Activated CD4-positive, alpha-beta T cell treated with anti-CD3 and anti-CD28 coated beads, Interleukin-2, amount 10 ng/mL, durations not matched to agents 24 days and 14 days (primary cell): ENCODE measurements at places on chromosomes 3 and 15.

DNA sequence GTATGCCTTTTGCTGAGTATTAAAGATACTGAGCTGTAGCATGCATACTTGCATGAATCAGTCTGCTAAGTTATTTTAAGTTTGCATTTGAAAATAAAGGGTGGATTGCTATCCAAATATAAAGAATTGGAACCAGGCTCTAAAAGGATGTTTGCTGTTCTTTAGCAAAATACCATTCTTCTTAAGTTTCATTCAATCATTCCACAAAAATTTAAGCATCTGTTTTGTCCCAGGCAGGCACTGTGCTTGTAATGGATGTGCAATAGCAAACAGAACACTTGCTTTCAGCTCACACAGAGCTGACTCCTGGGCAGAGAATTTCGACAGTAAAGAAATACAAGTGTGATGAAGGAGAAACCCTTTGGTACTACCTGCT is 151.1 kb downstream of the PGPEP1L start:
- DNase-seq = no peak

DNA sequence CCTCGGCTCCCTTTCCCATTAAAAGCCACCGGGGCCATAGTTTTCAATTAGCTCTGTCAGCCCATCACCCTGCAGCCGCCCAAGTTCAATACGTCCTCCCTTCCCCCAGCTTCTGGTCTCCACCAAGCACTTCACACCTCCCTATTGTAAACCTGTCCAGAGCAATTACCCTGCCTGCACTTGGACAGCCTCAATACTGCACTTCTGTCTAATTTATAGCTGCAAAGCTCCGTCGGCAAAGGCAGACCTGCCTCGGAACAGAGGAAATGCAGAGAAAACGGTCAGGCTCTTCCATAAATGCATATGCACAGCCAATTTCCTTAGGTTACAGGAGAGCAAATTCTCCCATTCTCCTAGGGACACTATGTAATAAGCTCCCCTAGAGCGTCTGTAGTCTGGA is 21.9 kb downstream of the LRIG1 start:
- DNase-seq = no peak

GRCh38 chr15:65612616-65612946 is 1.6 kb upstream of the INTS14 start:
- DNase-seq = no peak

DNA sequence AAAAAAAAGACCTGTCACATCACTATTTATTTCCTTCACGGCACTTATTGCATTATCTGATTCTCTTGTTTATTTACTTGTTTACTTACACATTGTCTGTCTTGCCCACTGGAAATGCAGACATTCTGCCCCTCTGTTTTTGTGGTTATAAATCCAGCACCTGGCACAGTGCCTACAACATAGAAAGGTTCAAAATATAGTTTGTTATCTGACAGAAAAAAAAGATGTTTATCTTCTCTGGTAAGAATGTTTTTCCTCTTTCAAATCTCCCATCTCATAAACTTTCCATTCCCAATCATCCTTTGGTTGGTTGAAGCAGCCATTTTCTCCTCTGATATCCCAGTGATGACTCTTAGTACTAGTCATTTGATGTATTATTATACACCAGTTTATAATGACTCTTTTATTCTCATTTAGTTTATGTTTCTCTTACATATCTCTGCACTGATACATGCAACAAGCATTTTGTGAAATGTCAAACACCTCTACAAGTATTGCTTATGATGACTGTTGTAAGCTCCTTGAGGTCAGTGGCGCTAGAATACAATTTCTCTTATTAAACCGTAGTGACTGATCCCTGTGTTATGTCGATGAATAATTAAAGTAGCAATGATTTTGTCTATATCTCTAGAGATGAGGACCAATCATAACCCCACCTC is 398.4 kb upstream of the TBL1XR1 start:
- no peak for DNase-seq

GRCh38 chr3:61966200-61966599 is 404.8 kb downstream of the PTPRG start:
- no peak for DNase-seq

GRCh38 chr3:195302431-195302830 is 31.5 kb upstream of the XXYLT1 start:
- DNase-seq = no peak

- no peak for DNase-seq
These were observed 304.4 kb downstream of the FGF12 start for GRCh38 chr3:192422997-192423342.

- peak; percentile 89 for DNase-seq
These were observed at the start of gene ALS2CL for GRCh38 chr3:46693038-46693891. TSS of gene ALS2CL (minus strand) at chr3:46693679. CDS start at chr3:46689440, 4,239 bp downstream.

GRCh38 chr3:38370149-38370548 is 23.6 kb downstream of the XYLB start:
- no peak for DNase-seq

- peak; percentile 57 for DNase-seq
These were observed 163.0 kb downstream of the TBC1D5 start for GRCh38 chr3:17579289-17580031.

DNA sequence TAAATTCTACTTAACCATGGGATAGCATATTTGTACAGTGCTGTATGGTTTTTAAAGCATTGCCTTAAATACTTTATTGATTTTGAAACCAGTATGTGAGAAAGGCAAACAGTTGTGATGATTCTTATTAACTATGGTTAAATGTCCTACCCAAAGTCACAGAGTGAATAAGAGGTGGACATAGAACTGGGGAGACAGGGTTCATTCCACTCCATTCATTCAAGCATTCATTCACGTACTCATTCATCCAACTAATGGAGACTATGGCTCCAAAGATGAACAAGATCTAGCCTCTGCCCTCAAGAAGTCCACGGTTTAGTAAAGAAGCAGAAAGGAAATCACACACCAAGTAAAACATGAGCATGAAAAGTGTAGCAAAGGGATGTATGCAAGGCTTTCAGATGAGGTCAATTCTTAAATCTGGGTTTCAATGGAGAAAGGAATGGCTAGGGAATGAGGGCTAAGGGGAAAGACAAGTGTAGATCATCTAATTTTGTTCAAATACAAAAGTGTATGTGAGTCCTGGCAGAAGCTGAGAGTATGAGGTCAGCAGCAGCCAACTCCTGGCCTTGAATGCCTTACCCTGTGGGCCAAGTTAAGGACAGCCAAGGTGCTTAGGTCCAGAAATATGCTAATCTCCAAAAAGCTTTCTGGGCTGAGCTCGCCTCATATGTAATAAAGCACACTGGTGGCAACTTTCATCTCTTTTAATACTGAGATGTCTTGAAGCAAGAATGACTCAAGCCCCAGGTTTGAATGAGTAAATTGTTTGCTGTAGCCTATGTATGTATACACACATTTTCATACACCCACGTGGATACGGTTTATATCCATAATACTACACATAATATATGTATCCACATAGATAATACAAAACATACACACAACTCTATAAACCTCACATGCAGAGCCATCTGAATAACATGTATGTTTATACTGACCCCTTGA is 4.3 kb downstream of the TNIK start:
- DNase-seq = no peak

DNA sequence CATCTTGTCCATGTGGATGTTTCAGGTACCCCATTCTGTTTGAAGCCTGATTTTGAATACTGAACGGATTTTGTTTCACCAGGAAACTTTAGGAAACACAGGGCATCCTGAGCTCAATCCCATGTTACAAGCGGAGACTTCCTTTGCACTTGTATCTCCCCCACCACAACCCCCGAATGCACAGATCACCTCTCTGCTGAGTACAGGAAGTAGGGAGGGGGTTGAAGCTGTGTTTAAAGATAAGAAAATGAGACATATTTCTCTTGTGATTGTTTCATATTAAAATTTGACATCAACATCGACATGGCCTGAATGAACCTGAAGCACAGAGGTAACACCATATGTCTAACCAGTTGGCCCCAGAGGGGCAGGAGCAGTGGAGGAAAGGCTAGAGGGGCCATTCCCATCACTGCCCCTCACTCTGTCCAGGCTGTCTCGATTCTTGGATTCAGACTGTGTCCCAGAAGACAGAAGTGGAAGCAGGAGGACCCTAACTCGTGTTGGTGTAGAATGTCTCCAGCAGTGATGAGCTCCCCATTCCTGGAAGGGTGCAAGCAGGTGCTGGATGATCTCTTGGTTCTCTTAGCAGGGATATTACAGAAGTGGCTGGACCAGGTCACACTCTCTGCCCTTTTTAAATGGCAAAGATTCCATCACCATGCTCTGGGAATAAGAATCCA is 59.6 kb upstream of the IQSEC1 start:
- DNase-seq = no peak

DNA sequence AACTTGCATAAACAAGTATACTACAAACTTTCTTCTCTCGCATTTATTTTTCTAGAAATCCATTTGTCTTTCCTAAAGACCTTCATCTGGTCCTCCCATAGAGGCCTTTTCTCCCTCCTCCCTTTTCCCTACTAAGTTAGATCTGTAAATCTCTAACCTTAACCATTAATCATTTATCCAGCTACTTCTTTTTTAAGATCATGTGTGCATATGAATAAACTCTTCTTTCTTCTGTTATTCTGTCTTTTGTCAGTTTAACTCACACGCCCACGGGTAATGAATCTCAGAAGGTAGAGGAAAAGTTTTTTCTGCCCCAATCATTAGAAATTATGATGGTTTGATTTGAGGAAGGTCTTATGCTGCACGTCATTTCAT is 48.7 kb upstream of the FHIT start:
- no peak for DNase-seq

GRCh38 chr3:129473769-129474152 is 33.7 kb downstream of the IFT122 start:
- no peak for DNase-seq

GRCh38 chr15:40243126-40243810 is 4.4 kb downstream of the PAK6 start:
- no peak for DNase-seq

- no peak for DNase-seq
These were observed 8.4 kb downstream of the DNAJA4 start for GRCh38 chr15:78272776-78273175.

GRCh38 chr3:9373465-9373864 is 10.6 kb downstream of the THUMPD3 start:
- DNase-seq = no peak

DNA sequence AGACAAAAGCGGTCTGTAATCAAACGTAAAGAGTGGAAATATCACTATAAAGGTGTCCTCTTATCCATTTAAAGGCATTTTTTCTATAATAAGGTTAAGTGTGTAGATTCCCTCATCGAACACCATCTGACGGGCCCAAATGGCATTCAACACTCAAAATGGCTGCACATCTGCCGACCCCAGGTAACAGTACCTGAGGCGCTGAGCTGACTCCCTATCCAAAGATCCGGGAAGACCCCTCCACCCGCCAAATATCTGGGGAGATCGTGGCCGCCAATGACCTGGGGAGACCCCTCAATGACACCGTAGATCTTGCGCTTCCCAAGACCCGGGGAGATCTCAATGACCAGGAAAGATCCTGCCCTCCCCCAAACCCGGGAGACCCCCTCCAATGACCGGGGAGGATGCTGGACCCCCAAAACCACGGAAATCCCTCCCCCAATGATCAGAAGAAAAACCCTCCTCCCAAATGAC is 476 bp downstream of the IP6K2 start:
- peak; percentile 79 for DNase-seq

DNA sequence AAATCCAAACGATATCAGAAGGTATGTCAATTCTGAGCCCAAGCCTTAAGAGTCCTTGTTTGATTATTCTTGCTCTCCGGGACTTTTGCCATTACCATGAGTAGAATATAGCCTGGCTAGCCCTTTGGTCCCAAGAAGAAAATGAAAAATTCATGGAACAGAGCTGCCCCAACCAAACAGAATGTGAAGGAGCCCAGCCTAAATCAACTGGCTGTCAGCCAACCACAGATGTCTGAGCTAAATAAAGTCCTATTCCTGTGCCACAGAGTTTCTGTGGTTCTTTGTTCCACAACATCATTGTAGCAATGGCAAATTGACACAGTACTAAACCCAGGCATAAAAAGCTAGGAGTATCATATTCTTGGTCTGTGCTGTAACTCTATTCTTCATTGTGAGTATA is 185.2 kb downstream of the CPNE4 start:
- DNase-seq = peak; percentile 6

GRCh38 chr3:71057526-71057894 is 526.0 kb downstream of the FOXP1 start:
- no peak for DNase-seq

GRCh38 chr3:16338999-16339398 is 74.0 kb downstream of the OXNAD1 start:
- DNase-seq = peak; percentile 71

- no peak for DNase-seq
These were observed 21.2 kb downstream of the DUOX1 start for GRCh38 chr15:45150997-45151396.

DNA sequence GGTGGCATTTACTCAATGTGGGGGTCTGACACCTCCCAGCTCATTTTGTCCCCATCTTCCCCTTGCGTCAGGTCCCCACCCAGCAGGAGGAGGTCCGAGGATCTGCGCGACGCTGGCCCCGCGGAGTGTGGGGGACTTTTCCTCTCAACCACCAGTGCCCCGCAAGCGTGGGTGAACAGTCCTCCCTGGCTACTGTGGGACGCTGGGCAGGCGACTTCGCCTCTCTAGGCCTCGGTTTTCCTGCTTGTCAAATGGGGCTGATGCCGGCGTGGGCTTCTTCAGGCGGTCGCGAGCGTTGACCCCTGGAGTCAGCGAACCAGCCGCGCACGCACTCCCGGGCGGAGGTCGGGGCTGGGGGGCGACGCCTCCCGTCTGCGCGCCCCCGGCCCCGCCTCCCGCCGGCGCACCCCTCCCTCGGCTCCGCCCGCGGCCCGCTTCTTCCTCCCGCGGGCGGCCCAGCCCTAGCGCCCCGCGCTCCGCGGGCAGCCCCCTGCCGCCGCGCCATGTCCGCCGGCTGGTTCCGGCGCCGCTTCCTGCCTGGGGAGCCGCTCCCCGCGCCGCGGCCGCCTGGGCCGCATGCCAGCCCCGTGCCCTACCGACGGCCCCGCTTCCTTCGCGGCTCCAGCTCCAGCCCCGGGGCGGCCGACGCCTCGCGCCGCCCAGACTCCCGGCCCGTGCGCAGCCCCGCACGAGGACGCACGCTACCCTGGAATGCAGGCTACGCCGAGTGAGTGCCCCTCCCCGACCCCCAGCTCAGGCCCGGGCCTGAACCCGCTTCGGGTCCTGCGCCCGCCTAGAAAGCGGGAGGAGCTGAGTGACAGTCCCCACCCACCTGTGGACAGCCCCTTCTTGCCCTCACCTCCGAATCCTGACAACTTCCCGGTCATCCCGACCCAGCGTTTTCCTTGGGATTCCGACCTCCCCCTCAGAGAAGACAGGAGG is at the start of gene PPM1M:
PPM1M (plus strand) TSS at position 438 of the 942 bp plus-strand sequence; CDS start at position 504, 66 bp downstream.
- peak; percentile 93 for DNase-seq

- no peak for DNase-seq
These were observed 326.8 kb downstream of the TBL1XR1 start for GRCh38 chr3:176870451-176870850.

- DNase-seq = no peak
These were observed 240.2 kb upstream of the TPRG1 start for GRCh38 chr3:188931531-188931930.
